Neuronal stem cell (in vitro differentiated cells): ENCODE measurements at places on chromosomes 1 and 21.

DNA sequence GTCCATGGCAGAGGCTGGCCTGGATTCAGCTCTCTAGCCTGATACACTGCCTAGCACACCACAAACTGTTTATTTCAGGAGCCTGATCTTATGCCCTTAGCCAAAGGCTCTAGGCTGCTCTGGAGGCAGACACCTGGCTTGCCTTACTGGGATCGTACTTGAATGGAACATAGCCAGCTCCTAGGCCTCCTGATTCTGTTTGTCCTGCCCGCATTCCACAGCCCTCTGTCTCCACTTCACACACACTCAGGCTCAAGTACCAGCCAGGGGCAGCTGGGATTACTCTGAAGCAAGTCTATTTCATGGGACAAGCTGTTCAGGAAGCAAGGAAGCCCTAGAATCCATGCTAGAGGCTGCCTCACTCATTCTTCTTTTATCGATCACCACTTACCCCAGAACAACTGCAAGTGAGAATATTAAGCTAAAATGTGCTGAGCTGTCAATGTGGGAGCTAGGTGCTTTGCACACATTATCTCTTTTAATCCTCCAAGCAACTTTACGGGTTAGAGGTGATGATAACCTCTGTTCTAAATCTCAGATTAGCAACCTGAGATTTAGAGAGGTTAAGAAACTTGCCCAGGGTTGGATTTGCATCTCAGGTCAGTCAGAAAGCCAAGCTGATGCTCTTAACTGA, 31.1 kb upstream of the CYP4B1 start:
- DNase-seq: no peak

GRCh38 chr1:233721004-233721595, 107.2 kb downstream of the KCNK1 start:
- DNase-seq: no peak

- no peak for DNase-seq
Observed at GRCh38 chr1:80171631-80172030, 1165.1 kb upstream of the ADGRL4 start.

DNA sequence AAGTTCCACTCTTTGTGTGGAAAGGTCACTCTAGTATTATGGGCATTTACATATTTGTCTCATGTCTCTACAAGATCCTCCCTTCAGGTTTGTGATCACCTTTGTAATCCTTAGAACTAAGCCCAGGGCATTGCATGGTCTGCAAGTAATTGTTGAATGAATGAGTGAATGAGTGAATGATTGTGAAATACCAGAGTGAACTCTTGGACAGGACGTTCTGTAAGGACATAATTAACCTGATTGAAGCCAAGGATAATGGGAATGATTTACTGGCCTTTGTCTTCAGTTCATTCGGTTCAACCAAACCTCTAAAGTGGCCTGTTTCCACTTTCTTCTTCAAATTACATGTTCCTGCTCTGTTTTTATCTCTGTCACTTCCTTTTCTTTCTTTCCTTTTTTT, 83.0 kb upstream of the TSPAN2 start:
- no peak for DNase-seq

DNA sequence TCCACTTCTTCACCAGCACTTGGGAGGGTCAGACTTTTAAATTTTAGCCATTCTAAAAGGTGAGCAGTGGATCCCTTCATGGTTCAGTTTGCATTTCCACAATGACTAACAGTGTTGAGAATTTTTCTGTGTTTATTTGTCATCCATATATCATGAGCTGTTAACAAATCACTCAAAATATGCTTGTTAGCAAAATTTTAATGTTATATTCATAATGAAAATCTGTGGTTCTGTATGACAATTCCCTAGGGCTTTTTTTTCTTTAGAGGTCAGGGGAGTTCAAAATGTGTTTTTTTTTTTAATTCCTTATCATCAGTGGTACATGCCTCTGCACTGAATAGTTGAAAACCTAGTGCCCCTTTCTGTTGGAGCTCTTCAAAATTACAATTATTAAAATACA, 682.2 kb upstream of the ADGRL2 start:
- no peak for DNase-seq

DNA sequence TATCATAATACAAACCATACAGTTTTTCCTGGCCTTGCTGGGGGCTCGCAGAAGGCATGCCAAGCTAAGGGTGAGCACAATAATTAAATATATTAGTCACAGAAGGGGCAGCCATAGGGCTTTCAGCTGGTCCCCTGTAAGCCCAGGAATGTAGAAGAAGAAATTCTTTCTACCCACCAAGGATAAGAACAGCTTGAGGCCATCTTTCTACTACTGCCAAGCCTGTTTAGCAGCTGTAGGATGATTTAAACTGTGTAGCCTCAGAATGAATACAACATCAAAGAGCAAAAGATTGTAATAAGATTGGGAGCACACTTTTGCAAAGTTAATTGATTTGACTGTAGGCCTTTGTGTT, 171.5 kb downstream of the LRRC7 start:
- no peak for DNase-seq

GRCh38 chr1:235998812-235999211, 66.1 kb downstream of the NID1 start:
- no peak for DNase-seq

DNA sequence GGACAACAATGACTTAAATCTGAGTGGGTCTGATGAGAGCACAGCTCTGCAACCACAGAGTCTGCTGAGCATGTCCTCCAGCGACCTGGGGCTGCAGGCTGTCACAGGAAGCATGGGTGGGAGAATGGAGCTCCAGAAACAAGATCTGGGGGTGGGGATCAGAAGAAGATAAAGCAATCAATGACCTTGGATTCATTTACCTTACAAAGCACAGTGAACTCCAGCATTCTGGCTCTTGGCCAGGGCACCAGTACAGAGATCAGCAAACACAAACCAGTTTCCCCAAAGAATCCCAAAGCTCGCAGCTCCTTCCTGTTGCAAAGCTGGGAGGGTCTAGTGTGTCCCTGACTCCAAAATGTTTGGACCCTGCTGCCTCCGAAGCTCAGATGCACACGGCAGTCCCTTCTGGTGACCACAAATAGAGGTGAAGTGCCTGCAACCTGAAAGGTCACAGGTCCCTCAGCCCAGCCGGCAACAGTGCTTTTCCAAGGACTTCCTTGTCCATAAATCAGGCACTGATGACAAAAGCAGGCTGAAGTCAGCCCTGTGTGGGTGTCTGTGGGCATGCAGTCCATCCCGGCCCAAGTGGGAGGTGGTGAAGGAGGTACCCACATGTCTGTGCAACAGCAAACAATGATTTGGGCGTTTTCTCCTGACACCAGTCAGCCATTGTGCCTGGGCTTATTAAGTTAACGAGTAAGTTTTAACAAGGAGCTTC, 76.1 kb downstream of the SH3BGR start:
- DNase-seq: no peak

GRCh38 chr1:218671573-218671972, 326.4 kb downstream of the TGFB2 start:
- DNase-seq: no peak

- no peak for DNase-seq
Observed at GRCh38 chr1:31669433-31669785, 24.7 kb upstream of the PEF1 start.

DNA sequence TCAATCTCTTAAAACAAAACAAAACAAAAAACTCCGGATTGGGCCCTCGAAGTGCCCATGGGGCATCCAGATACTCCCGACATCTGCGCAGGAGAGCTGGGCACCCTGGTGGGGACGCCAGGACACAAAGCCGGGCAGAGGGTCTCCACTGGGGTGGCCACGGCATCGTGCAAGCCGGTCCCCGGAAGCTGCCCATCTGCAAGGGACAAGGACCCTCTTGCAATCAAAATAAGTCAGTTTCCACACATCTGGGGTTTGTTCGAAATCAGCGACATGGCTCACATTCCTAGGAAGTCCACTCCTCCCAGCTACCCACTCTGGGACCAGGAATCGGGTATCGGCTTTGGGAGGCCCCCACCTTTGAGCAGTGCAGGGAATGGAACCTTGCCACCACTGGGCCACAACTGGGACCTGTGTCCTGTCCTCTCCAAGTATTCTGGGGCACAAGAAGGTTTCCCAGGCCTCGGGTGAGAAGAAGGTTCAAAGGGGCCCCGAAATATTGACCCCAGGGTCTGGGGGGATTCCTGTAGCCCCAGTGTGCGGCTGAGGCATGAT, 4.6 kb upstream of the PRDM16 start:
- DNase-seq: no peak

DNA sequence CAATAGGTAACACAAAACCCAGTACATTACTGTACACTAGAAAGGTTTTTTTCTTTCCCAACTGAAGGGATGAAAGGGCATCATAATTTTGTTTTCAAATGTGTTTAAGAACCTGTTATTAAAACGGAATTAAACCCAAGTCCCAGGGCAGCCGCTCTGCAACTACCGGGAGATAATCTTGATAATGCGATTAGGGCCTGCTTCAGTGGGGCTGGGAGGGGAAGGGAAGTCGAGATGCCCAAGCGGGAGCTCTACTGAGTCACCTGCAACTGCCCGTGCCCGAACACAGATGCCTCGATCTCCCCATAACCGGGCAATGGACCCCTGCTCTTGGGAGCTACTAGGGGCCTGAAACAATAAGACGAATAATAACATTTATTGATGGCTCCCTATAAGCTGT, 61.4 kb downstream of the KAZN start:
- DNase-seq: no peak

DNA sequence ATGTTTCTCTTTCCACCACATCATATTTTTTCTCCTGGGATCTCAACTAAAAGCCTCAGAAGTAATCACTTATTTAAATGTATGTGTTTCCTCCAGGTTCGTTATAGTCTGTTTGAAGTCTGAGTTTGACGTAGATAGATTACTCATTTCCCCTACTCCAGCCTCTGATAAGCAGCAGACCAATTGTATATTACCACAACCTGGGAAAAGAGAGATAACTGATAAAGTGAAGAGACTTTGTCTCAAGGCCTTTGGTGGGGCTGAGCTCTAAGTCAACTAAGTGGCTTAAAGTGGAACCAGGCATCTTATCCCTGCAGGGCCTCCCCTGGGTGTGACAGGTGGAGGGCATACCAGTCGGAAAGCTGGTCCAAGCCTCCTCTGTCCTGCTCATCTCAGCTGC, 34.9 kb upstream of the CACNA1E start:
- no peak for DNase-seq
